ENCODE measurements at places on chromosomes 13 and 19.
A peak's percentile ranks its signal among the peaks of the same experiment; 100 is the strongest.

DNA sequence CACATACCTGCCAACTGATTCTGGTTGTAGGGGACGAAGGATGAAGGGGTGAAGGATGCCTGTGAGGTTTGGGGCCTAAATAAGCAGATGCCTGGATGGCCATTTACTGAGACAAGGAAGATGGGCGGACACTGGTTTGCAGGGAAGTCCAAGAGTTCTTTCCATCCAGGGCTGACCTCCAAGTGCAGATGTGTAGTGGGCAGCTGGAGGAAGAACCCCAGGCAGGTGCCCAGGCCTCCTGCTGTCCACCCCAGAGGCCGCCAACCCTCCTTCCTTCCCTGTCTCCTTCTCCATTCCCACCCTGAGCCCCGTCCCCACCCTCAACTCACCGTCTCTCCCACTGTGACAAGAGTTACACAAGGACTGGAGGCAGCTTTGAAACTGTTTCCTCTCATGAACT lies 171.5 kb downstream of the KATNAL1 start:
- DNase-seq = no peak

DNA sequence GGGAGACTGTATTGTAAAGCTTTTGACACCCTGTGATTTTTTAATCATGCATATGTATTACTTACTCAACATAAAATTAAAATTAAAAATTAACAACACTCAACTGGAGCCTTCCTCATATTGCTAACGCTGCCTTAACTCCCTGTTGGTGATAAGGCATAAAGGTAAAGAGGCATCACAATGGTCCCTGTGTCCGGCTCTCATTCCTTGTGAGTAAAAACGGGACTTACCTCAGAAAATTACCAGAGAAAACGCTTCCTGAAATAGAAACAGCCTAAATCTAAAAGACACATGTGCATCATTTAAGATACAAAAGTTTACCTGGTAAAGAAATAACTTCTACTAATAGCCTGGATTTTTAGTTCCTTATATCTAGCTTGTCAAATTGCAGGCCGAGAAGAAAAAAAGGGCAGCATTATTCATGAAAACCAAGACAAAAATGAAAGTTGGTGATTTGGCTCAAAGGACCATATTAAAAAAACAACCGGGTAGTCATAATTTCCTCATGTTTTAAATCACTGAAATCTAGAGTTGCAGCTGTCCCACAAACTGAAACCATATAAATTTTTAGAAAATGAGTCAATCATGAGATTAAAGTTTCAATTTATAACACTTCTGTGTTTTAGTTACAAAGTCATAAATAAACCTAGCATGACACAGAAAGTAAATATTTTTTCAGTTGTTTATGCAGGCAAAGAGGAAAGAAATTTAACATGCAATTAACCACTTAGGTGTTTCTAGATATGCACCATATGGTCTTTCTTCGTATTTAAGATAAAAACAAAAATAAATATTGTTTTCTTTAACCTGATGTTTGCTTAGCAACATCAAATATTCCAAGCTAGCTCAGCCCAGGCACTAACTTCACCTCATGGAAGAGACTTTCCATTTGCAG lies 94.7 kb downstream of the MIPEP start:
- DNase-seq = no peak

DNA sequence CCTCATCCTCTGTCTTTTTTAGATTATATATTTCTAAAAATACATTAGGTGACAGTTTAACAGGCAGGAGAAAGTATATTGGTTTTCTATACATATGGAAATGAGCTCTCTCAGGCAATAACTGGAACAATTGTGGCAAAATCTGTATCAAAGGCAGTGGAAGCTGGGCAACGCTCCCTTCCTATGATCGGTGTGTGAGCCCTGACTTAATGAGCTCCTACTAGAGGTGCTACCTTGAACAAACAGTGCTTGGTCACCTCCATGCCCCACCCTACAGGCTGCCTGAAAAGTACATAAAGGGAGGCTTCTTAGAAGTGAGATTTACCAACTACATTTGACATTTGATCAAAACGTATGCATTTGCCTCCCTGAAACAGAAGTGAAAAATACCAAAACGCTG lies 185.3 kb downstream of the EFNB2 start:
- no peak for DNase-seq

GRCh38 chr19:42245231-42245630 lies 2.8 kb upstream of the GSK3A start:
- DNase-seq = no peak

GRCh38 chr19:46818812-46819211 lies 30.4 kb upstream of the SLC1A5 start:
- peak; percentile 27 for DNase-seq

GRCh38 chr13:22915442-22916082 lies 265.2 kb upstream of the SGCG start:
- no peak for DNase-seq

- DNase-seq = no peak
Measured at GRCh38 chr13:46522748-46523030, 30.3 kb upstream of the LRCH1 start.

DNA sequence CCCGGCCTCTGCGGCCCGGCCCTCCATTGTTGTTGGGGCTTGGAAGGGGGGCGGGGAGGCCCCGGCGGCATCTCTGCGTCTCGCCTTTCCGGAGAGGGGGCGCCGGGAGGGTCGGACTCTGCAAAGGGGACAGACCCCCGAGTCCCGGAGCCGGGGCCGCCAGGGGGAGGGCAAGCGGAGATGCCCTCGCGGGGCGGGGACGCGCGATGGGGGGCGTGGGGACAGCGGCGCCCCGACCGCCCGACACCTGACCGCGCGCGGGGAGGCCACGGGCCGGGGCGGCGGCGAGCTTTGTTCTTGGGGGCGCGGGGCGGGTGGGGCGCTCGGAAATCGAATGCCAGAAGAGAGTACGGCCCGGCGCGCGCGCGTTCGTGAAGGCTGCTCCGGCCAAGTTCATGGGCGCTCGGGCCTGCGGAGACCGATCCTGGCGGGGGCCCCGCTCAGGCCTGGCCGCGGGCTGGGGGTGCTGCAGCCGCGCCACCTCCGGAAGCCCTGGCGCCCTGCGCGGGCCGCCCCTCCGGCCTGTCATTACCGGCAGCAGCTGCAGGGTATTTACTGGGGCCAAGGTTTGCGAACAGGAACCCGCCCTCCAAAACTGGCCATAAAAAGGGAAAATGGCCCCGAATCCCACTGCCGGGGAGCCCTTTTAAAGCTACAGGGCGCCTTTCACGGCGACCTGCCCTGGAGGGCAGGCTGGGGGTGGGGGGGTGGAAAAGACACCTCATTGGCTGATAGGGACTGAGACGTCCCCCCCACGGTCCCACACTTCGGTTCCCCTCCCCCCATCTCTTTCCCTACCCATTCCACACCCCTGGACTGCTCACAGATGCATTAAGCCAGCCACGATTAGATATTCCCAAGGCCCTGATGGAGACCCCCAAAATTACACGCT lies 11.1 kb upstream of the NANOS3 start:
- DNase-seq = no peak

- no peak for DNase-seq
Measured at GRCh38 chr19:16896146-16897028, 7.6 kb downstream of the F2RL3 start.

DNA sequence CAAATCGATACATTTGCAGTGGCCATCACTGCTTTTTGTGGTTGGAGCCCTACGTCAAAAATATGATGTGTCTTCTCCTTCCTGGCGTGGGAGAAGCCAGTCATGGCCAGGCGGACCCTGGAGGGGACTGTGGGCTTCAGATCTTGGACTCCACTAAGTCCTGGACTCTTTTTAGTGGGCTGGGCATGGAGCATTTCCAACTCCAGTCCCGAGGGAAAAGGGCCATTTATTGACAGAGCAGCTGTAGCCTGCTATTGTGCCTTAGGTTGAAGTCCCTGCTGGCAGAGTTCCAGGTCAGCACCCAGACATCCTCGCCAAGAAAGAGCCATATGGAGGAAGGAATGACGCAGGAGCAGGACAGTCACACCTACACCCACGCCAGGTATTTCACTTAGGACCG lies 179.2 kb upstream of the ZNF507 start:
- no peak for DNase-seq

DNA sequence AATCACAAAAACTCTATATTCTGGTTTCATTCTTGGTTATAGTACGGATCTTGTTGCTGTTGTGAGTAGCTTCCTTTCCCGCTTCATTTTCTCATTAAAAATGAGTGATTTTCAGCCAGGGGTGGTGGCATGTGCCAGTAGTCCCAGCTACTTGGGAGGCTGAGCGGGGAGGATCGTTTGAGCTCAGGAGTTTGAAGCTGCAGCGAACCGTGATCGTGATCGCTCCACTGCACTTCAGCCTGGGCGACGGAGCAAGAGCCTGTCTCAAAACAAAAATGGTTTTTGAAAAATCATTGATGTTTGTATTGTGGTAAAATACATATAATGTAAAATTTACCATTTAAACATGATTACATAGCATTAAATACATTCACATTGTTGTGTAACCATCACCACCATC lies 71.6 kb upstream of the TM9SF2 start:
- DNase-seq = no peak

GRCh38 chr13:113812178-113813040 lies 51.5 kb downstream of the GAS6 start:
- DNase-seq = no peak
